ENCODE measurements at places on chromosomes 7 and 10. TPM values are rescaled to one million over a fixed set of nuclear protein-coding genes. Genes with fewer than 3 reads are reported as not detected.

The LHFPL3 gene
- not detected for total RNA-seq

The OR2A7 gene
- total RNA-seq = 0.73 TPM

The LRIT1 gene
- not detected for total RNA-seq

GRCh38 chr10:43078986-43079273 lies 2.1 kb downstream of the RET start:
- peak; percentile 23 for DNase-seq

- DNase-seq = no peak
Observed at GRCh38 chr7:74544706-74545469, 91.2 kb downstream of the GTF2IRD1 start.

The PRLHR gene
- total RNA-seq = not detected

The ZNF107 gene
- total RNA-seq = 10.4 TPM
